Activated CD8-positive, alpha-beta memory T cell treated with anti-CD3 and anti-CD28 coated beads for 1 hour (primary cell): ENCODE measurements at places on chromosomes 2 and 18.

DNA sequence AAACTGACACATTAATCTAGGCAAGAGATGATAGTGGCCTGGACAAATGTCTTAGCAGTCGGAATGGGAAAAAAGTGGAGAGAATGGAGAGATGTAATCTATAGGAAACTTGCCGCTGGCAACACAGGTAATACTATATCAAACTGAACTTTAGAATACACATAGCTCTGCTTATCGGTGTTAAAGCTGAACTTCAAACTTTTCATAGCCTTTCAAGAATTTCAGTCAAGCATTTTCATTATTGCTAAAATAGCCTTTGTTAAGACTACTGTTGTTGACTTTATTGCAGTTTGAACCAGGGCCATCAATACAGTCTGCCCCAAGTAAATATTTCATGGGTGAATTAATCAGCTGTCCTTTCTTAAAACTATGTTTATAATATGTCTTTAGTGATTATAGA, 12.9 kb upstream of the CHST9 start:
- DNase-seq = no peak

DNA sequence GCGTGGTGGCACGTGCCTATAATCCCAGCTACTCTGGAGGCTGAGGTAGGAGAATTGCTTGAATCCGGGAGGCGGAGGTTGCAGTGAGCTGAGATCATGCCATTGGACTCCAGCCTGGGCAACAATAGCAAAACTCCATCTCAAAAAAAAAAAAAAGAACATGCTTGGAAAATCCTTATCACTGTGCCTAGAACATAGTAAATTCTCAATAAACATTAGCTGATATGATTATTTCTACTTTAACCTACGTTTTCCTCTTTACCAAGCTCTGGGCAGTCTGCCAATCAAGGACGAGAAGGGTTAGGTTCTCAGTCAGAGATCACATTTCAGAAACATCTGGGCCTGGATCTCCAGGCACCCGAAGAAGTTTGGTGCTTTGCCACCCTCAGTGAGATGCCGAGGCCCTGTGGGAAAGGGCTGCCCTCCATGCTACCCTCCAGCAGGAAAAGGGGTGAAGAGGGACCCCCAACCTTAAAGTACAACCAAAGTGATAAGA, 107.7 kb downstream of the BCL11A start:
- no peak for DNase-seq

- no peak for DNase-seq
Measured at GRCh38 chr18:55501982-55502710, 85.8 kb downstream of the TCF4 start.

DNA sequence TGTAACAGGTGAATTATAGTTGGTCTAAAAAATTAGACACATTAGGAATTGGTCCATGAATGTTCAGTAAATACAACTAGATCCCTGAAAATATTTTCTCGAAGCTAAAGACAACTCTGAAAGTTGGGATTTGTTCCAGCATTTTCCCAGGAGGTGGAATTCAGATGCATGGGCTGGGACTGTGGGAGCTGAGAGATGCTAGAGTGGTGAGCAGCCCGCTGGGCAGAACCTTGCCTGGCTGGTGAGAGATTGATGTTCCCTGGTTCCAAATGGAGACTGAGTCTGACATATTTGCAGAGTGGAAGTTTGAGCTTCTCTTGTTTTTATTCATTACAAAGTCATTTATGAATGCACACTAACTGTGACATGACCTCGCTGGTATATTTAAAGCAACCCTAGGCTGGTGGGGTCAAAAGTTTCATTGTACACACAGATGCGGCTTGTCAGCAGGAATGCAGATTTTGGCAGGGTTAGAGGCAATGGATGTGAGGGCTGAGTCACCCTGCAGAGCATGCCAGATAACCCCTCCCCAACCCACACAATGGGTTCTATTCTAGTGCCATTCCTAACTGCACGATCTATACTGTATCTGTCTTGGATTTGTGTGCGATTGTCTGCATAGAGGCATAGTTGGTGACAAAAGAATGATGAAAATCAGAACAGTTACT, 23.5 kb upstream of the TMEM178A start:
- no peak for DNase-seq

- no peak for DNase-seq
Measured at GRCh38 chr2:45797451-45798230, 146.2 kb downstream of the PRKCE start.

- no peak for DNase-seq
Measured at GRCh38 chr2:169009865-169010579, 21.1 kb downstream of the ABCB11 start.

- DNase-seq = no peak
Measured at GRCh38 chr2:146807568-146808168, 1037.2 kb upstream of the ACVR2A start.

- DNase-seq = no peak
Measured at GRCh38 chr2:181959508-181959907, 26.1 kb upstream of the PPP1R1C start.

DNA sequence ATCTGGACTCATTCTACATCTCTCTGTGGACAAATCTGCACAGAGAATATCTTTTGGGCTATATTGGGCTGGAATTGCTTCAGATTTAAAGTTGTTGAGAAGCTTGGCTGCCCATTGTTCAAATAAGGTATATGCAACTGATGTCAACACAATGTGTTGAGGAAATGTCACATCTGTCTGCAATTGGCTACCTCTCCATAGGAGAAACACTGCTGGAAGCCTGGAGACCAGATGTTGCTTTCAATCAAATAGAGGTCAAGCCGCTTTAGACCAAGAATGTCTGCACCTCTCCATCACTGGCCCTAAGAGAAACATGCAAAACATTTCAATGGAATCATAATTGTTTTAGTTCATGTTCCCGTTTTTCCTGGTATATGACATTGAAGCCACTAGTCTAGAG, 720.2 kb downstream of the SLC4A3 start:
- DNase-seq = no peak

GRCh38 chr2:157596992-157597681, 31.5 kb downstream of the ACVR1C start:
- DNase-seq = peak; percentile 34

GRCh38 chr2:46143429-46144132, 153.6 kb upstream of the EPAS1 start:
- DNase-seq = no peak

GRCh38 chr2:159118859-159119500, 150.5 kb downstream of the TANC1 start:
- no peak for DNase-seq

GRCh38 chr2:216082805-216083204, 1.1 kb downstream of the TMEM169 start:
- DNase-seq = no peak

DNA sequence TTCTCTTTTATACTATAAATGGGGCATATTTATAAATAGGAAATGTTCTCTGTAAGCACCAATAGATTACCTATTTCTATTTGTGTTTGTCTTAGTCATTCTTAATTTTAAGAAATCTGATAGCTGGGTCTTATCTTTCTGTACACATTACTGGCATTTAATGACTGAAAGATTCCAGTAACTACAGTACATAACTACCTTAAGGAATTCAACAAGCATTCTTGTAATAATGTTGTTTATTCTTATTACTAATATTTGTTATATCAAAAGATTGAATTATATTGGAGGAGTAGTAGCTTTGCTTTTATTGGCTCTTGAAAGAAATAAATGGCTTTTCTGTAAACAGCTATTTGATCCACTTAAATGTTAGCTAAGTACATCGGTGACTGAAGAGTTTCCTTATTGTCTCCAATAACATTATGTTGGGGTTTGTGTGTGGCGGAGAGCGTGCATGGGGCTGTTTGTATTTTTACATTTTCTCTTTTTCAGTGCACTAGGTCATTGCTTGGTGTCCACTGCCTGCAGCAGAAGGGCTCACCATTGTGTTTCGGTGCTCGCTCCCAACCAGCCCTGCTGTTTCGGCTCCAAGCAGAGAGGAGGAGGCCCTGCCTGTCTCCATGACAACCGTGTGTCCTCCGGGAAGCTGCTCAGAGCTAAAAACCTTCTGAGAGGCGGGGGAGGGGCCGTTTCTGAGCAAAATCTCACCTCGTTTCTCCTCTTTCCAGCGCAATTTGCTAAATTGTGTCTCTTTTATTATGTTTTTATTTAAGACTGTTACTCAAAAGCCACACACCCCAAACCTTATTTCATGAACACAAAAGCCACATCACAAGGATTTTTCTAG, 112.5 kb upstream of the SLC38A11 start:
- DNase-seq = no peak

DNA sequence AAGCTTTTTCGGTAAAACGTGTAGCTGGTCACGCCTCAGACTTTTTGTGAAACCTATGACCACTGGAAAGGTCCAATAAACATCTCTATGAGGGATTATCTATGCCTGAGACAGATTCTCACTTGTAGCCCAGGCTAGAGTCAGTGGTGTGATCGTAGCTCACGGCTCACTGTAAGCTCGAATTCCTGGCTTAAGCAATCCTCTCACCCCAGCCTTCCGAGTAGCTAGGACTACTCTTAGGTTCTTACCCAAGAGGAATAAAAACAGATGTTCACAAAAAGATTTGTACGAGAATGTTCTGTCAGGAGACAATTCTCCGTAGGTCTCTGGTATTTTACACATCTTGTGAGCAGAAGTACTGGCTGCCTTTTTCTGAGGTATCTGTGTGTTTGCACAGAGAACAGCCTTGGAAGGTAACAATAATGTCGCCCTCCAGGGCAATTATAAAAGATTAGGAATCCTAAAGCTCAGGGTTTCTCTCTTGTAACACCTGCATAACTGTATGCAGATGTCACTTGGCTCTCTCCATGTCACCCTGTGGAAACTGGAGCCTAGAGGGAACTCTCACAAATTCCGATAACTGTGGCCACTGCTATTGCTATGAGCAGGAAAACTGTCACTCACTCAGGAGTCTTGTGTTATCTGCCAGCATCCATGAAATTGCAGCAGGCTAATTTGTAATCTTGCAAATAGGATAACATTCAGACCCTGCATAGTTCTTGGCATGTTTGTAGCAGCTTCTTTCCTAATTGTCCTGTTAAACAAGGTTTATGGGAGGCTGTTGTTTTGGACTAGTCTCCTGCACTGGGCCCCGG, 25.5 kb upstream of the RALBP1 start:
- DNase-seq = no peak

DNA sequence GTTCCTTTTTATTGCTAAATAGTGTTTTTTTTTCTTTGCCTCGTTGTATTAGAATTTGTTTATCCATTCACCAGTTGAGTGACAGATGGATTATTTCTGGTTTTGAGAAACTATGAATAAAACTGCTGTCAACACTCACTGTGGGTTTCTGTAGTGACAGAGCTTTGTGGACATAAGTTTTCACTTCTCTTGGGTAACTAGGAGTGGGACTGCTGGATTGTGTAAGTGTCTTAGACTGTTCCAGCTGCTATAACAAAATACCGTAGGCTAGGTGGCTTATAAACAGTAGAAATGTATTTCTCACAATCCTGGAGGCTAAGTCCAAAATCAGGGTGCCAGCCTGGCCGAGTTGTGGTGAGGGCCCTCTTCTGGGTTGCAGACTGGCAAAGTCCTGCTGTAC, 71.9 kb downstream of the TNFRSF11A start:
- DNase-seq = no peak

DNA sequence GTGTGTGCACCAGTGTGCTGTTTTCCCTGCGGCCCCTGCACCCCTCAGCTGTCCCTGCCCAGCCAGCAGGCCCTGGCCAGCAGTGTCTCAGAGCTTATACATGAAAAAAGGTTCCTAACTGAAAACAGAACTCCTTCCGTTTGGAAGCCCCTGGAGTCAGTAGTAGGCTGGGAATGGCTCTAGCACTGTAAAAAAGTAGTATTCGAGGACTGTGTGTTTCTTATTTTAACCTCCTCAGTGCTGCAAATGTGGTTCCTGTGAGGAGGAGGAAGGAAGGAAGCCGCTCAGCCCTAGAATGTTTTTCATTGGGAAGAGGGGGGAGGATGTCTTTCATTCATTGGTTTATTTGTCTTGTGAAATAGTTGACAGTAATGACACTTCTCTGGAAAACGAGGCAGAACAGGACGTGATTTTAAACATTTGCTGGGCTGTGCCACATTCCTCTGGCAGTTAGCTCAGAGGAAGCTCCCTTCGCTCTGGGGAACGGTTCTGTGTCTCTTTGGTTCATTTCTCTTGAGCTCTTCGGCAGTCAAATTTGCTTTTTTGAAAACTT, 103.5 kb downstream of the SPTBN1 start:
- DNase-seq = no peak

GRCh38 chr2:3899536-3900155, 196.3 kb downstream of the DCDC2C start:
- no peak for DNase-seq

DNA sequence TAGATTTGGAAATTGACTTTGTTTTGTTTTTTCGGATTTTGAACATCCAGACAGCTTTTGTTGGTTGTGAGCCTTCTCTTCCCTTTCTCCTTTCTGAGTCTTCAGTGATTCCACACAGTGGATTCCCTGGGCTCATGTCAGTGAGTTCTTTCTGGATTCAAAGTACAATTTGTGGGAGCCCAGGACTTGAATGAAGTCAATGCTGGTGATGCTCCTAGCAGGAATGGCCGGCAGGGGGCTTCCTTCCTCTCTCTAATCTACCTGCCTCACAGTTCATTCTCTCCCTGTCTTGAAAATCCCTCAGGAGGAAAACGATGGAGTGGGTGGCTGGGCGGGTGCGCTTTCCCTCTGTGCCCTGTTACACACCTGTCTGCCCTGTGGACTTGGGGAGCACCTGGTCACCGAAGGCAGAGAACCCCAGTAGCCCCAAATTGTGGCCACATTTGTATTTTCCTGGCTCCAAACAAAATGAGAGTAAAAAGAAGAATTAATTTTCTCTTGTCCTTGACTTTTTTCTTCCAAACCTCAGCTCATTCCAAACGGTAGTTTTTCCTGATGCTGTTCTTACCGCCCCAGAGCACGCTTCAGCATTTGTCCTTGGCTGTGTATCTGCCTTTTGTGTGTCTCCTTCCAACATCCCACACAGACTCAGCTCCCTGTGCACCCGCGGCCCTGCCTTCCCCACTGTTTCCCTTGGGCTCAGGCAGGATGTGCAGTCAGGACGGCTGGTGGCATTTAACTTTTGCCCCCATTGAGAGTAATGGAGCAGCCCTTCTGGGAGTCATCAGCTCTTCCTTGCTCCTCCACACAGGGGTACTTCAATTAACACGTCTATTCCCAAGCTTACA, 86.6 kb downstream of the MARCO start:
- no peak for DNase-seq

DNA sequence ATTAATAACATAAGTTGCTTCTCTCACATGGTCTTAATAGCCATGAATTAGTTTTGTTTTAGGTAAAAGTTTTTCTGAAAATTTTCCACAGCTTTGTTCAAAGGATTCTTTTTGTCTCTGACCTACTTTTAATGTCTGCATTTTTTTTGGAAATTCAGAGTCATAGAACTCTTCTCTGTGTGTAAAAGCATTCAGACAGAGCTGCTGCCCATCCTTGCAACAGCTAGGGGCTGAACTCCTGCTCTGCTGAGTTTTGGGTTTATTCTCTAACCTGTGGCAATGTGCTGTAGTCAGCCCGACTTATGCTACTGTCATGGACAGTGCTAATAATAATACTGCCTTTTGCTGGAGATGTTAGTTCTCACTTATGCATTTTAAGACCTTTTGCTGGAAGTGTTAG, 44.1 kb downstream of the RALBP1 start:
- DNase-seq = no peak

DNA sequence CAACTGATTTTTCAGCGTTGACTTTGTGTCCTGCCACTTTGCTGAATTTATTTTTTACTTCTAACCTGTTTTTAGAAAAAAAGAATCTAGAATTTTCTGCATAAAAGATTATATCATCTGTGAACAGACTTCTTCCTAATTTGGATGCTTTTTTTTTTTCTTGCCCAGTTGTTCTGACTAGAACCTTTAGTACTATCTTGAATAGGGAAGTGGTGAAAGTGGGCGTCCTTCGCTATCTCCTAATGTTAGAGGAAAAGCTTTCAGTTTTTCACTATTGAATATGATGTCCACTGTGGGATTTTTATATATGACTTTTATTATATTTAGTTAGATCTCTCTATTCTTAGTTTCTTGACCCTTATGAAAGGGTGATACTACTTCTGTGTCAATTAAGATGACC, 25.7 kb upstream of the KCNJ13 start:
- no peak for DNase-seq
